ENCODE measurements at places on chromosomes 12 and 14.
A peak's percentile ranks its signal among the peaks of the same experiment; 100 is the strongest.

GRCh38 chr12:124456133-124456651, 111.2 kb downstream of the NCOR2 start:
- no peak for DNase-seq

DNA sequence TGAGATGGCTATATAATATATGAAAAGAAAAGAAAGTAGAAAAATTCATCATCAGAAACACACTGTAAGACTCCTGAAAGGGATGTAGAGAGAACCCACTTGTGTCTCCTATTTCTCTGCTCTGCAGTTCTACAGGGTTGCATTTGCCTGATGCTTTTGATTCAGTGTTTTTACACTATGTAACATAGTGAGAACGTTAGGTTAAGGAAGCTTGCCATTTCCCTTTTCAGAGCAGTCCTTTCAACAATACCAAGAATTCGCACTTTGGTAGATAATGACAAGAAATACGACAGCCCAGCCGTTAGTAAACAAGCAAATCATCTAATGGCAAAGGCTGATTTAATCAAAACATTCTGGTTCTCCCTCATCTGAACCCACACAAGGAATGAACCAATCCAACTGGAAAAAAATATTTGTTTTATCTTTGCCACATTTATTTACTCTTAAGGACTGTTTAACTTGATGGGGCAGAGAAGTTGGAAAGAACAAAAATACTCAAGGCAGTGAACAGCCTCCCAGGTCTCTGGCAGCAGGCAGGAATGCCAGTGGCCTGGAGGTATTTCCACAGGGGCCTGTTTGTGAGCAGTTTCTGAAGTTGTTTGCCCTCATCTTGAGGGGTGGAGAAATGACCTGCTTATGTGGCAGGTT, 30.8 kb upstream of the SOCS2 start:
- no peak for DNase-seq

- no peak for DNase-seq
Observed at GRCh38 chr14:51661504-51661903, 9.8 kb downstream of the FRMD6 start.

- DNase-seq, result no peak
Observed at GRCh38 chr12:18818579-18819268, 80.8 kb downstream of the CAPZA3 start.

DNA sequence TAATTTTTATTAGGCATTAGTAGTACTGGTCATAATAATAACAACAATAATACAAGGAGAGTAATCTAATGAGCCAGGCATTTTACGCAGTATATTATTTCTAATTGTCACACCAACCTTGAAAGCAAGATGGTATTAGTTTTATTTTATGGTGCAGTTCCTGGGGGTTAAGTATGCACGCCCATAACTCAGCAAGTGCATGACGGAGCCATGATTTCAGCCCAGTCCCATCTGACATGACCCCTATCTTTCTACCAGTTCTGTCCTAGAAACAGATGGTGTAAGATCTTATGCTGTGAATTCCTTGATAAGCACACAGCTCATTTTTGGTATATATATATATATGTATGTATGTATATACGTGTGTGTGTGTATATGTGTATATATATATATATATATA, 106.0 kb downstream of the AEBP2 start:
- DNase-seq, result no peak

DNA sequence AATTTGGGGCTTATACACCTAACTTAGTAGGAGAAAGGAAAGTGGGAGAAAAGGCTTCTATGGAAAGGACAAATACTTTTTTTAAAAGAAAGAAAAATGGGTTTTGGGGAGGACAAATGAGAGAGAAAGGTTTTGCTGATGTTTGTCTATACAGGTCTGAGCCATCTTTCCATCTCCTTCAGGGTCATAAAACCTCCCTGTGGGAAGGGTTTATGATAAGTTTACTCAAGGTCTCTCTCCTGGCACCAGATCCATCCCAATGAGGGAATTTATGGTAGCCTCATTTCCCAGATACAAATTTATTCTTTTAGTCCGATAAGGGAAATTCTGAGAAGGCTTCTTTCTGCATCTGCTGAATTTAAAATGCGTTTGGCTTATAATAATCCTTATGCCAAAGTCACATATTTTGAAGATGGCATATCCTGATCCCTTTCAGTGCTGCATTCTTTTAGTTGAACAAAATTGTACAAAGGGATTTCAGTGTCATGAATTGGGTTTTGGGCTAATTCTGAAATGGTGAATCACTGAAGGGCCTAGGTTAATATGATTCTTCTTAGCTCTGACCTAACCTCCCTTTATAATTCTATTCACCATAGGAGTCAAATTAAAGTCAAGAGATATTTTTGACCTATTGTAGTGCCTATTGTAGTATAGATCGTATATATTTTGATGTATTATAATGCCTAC, 173.5 kb upstream of the DYRK2 start:
- DNase-seq, result no peak

DNA sequence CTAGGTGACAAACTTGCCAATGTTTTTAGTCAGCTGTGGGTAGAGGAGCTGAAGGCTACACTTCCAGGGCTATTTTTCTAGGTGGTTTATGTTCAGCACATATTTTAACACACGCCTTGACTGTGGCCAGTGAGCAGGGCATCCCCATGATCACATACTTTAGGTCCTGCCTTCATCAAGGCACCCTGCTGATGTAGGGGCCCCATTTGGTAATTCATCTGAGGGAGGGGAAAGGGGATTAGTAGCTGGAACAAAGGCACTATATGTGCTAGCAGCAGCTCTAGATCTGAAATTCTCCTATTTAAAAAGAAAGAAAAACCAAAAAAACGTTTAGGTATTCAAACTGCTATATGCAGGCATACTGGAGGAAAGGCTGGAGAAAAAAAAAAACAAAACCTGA, 14.5 kb downstream of the EGLN3 start:
- DNase-seq, result no peak

DNA sequence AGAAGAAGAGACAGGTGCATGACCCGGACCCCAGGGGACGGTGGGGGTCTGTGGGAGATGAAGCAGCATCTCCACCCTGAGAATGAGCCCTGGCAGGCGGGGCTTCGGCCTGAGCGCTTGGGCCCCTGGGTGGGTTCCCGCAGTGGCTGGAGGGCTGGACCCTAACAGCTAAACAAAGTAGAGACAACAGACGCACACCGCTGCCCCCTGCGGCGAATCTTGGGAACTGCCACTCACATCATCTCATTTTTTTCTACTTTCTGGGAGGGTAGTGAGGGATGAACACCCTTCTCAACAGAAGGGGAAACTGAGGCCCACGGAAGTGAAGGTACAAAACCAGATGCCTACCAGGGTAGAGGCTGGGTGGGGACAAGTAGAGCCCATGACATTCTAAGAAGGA, 104.7 kb downstream of the RFLNA start:
- DNase-seq, result no peak

DNA sequence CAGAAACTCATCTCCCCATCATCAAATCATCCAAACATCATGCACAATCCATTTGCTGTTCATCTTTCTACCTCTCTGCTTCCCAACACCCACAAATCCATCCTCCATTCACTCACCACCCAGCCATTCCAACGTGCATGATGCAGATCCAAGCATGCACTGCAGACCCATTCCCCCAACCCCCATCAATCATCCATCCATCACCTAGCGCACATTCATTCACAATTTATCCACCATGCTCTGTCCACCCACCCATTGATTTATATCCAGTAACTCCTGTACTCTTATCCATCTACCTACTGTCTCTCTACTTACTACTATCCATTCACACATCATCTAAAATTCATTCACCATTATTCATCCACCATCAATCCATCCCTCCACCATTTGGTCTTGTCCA, 4.0 kb upstream of the AMN start:
- no peak for DNase-seq

DNA sequence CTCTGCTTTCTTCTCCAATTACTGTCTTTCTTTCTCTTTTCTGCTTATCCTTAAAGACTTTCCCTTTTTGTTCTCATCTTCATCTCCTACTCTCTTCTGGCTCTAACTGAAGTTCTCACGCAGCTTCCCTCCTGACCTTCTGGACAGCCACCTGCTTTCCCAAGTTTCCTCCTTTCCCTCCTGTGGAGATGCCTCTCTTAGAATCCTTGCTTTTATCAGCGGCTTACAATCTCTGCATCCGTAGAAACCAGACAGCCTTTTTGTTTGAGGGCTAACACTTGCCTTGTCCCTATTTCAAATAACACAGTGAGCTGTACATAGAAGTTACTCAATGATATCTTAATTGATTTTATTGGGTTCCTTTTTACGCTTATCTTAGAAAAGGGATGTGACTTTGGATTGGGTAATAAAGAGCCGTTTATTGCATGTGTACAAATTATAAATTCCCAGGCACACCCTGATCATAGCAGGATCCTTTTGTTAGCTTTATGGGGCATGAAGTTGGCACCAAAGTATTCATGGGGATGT, 2.1 kb upstream of the LGALS3 start:
- no peak for DNase-seq

DNA sequence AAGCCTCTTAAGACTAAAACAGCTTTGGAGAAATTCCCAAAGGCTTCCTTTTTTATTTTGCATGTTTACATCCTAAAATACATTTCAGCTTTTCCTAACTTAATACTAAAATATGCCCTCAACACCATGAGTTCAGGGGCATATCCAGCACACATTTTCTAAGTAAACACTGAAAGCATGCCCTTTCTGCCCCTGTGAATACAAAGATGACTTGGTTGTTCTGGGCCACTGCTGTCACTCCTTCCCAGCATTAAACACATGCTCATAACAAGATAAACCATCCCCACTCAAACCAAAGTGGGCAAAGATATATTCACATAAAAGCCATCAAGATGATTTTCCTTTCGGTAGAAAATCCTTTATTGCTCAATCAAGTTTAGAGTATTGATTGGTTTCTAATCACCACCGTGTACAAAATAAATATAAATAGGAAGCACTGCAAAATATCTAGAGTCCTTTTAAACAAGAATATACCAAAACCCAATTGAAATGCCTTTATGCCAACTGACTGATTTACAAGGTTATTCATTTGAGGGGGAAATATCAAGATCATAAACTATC, 1.9 kb downstream of the CCNB1IP1 start:
- no peak for DNase-seq

DNA sequence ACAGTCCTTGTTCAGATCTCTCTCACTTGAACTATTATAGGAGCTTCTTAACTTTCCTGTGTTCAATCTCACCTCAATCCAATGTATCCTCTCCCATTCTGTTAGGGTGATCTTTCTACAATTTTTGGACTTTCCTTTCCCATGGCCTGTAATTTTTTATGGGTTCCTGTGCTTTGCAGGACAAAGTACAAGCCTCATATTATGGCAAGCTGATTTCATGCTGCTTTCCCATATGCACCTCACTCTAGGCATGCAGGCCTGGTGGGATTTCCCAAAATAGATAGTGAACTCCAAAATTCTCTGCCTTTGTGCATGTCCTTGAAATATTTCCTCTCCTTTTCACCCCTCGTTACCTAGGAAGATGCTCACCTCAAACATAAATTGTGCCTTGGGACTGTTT, 499.4 kb downstream of the NAV3 start:
- no peak for DNase-seq

- DNase-seq, result no peak
Observed at GRCh38 chr12:112305951-112306350, 76.3 kb downstream of the HECTD4 start.

DNA sequence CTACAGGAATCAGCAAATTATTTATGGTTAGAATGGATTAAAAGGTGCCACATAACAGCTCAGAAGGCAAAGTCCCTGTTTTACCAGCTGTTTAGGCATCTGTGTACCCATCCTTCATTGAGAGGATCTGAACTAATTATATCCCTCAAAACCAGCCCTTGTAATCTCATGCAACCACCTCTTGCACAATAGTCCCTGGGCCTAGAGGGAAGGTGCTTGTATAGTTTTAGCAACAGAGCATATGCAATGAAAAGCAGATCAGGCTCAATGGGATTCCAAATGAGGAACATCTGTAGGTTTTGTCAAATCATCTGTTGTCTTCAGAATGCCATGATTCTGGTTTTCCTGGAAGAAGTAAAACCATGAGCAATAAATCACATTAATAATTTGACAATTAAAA, 26.0 kb upstream of the GLIPR1L2 start:
- DNase-seq, result no peak

DNA sequence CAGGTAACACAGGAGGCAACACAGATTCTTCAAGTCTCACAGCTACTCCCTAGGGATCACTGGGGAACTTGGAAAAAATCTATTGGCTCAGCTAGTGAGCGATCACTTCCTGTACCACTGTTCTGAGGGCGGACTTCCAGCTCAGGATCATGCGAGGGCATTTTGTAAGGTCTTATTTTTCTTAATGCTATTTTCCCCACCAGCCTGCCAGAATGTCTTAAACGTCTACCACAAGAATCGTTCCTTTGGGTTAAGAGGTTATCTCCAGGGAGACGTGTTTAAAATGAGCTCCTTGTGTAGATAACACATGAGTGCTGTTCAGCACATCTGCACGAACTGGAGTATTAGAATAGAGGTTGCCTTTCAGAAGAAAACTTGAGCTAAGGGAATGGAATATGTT, 162.6 kb downstream of the ETNK1 start:
- no peak for DNase-seq

DNA sequence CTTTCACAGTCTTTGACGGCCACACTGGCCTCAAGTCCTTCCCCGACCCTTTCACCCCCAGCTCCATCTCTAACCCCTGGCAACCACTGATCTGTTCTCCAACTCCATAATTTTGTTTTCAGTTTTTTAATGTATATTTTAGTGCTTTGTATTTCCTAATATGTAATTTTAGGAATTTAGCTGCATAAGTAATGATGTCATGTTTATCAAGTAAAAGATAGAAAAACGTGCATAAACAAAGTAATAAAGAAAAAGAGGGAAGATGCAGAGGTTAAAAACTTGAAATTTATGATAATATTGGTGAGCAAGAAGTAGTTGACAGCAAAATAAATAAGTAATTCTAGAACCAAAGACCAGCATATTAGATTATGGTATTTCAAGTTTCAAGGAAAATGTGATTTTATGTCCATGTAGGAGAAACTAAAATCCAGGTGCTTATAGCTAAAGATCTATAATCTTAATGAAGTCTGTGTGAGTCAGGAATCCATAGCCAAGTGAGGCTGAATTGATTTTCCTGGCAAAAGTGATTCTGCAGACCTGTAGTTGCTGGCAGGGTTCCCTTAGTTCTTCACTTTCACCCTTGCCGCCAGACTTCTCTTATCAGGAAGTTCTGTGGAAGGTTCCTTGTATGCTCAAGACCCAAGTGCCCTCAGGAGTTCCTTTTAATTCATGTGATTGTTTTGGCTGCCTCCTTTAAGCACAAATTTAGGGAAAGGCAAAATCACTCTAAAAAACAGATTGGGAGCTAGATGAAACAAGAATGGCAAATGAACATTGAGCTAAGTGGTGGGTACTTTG, 24.4 kb downstream of the FBXW8 start:
- no peak for DNase-seq

GRCh38 chr12:66119229-66119869, 11.2 kb downstream of the LLPH start:
- no peak for DNase-seq

- DNase-seq, result peak; percentile 92
Observed at GRCh38 chr14:67413806-67414769, 2.1 kb upstream of the PLEK2 start.

DNA sequence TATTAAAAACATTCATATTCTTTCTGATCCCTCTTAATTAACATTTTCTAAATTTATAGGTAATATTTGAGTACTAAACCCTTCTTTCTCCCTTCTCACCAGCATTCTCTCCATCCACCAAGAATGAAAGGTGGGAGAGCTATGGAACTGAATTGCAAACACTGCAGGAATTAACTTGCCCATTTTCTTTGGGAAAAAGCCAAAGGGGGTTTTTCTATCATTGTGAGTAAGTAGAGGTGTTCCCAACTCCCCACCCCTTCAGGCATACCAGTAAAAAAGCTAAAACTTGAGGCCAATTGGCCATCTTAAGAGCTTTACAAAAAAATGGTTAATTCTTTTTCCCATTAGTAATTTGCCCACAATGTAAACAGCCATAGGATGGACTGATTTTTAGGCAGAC, 23.7 kb downstream of the PCNX1 start:
- no peak for DNase-seq

Data from SW480 (cell line).